ENCODE measurements at places on chromosomes 6 and 20.

- DNase-seq, result no peak
These were observed 45.5 kb downstream of the CNR1 start for GRCh38 chr6:88120635-88121034.

GRCh38 chr6:42049948-42050296 lies 402 bp upstream of the TAF8 start:
- DNase-seq, result no peak

GRCh38 chr20:20435453-20435852 lies 67.5 kb downstream of the INSM1 start:
- no peak for DNase-seq

GRCh38 chr6:150417250-150417649 lies 48.4 kb downstream of the IYD start:
- DNase-seq, result no peak

DNA sequence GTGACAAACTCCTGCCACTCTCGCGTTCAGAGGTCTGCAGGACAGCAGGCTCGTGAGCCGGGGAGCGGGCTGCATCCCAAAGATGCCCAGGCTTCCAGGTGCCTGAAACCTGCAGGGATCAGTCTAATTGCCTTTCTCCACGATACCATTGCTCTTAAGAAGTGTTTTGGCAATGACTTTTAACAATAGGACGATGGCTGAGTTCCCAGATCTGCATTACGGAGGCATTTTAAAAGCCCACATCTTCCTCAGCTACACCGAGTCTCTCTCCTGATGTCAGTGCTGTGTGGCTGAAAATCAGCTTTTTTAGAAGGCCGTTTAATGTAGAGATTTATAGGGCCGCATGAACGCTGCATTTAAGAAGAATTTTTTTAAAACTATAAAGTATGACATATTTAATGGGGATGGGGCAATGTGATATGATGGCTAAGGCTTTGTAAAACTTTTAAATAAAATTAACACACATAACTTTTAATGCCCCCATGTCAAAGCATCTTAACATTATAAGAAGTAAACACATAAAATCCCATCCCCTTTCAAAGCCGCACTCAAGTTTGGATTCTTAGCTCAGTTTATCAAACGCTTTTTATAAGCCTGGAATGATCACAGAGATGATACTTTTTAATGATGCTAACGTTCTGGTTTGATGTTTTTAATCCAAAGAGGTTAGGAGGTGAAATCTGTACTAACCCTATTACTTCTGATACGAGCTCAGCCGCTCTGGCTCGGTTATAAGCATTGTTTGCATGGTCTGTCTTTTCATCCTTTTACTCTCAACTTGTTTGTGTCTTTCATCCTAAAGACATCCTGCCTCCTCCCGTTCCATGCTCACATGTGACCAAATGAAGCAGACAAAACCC lies 386.0 kb downstream of the SMOC2 start:
- no peak for DNase-seq

- no peak for DNase-seq
These were observed 421.6 kb upstream of the EYS start for GRCh38 chr6:66128656-66129055.

- DNase-seq, result no peak
These were observed 114.5 kb upstream of the SLC22A16 start for GRCh38 chr6:110590821-110591351.

Data from GM12892 (cell line).